Sciatic nerve (tissue), 2 donors: ENCODE measurements at places on chromosomes 5 and 9. TPM values are rescaled to one million over a fixed set of nuclear protein-coding genes. Genes with fewer than 3 reads are reported as not detected.

The SPINK7 gene
- not detected for total RNA-seq

The NAA35 gene
- 25.1 TPM for total RNA-seq

The CDH9 gene
- not detected for total RNA-seq

The CORO2A gene
- 3.7 TPM for total RNA-seq

The LURAP1L gene
- total RNA-seq: 7.8 TPM

The SLC27A6 gene
- total RNA-seq: 57.2 TPM

The IRX2 gene
- 0.13 TPM for total RNA-seq

The MAPK9 gene
- total RNA-seq: 34.4 TPM

The SYNPO gene
- 179 TPM for total RNA-seq

The RASEF gene
- 0.09 TPM for total RNA-seq

The FBXL7 gene
- total RNA-seq: 40.4 TPM

The SLC6A19 gene
- 0.09 TPM for total RNA-seq

The TOR1B gene
- total RNA-seq: 15.7 TPM

The GDNF gene
- not detected for total RNA-seq
